ENCODE measurements at places on chromosomes 2 and 18.

- DNase-seq: no peak
These were observed 332.0 kb downstream of the SLC4A3 start for GRCh38 chr2:219959471-219959870.

DNA sequence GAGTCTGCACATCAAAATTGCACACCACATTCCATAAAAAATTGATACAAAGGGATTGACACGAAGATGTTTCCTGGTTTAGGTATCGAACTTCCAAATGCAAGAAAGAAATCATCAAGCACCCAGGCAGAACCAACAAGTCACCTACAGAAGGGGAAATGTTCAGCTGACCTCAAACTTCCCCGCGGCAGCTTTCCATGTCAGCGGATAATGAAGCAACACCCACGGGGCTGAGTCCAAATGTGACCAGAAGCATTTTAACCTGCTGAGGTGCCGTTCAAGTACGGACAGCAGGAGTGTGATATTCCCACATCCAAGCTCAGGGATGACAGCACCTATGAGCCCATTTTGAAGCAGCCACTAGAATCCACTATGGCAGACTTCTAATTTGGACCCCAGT is 124.9 kb downstream of the GALNT14 start:
- no peak for DNase-seq

- no peak for DNase-seq
These were observed 30.5 kb upstream of the RMDN2 start for GRCh38 chr2:37894601-37895000.

DNA sequence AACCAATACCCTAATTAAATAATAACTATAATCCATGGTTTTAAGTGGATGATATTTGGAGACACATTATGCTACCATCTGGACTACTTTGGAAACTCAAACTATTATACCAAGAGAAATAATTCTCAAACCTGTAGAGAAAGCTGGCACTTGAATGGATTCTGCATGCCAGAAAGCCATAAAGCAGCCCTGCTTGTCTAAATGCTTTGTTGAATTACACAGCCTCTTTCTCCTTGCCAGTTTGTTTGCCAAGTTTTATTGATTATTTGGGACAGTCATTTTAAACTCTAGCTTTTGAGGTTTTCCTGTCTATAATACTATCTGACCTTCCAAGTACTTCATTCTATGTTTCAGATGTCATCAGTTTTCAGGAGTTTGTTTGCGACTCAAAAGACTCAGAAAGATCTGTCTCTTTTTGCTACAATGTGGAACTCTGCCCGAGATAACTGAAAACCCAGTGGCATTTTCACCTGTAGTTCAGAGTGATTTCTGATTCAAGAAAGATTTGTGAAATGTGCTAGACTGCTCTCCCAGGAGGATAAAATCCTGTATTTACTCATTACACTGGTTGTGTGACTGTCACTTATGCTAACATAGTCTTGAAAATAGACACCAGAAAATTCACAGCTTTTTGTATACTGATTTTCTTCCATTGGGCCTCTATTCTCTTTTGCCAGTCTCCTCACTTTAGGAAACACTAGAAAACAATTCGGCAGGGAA is 29.2 kb upstream of the MBOAT2 start:
- DNase-seq: no peak

GRCh38 chr2:158024288-158024898 is 77.3 kb upstream of the UPP2 start:
- DNase-seq: peak; percentile 54

DNA sequence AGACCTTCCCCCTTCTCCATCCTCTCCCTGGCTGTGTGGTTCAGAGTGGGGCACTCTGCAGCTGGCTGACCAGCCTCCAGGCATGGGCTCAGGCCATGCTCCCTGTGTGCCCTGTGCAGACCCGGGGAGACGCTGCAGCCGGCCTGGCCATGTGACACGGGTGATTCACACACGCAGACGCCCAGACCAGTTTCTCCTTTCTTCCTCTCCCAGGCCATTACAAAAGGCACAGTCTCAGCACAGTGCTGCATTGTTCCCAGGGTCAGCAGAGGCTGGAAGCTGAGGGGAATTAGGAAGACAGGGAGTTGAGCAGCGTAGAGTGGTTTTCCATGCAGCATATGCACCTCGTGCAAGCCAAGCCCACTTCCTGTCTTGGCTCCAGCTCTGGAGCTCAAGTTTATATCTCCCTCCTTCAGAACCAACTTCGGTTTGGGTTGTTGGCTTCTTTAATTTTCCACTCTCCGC is 288.5 kb downstream of the TNS1 start:
- DNase-seq: no peak

GRCh38 chr2:194549387-194549786 is 1107.6 kb upstream of the SLC39A10 start:
- no peak for DNase-seq

GRCh38 chr2:194867328-194867727 is 789.7 kb upstream of the SLC39A10 start:
- DNase-seq: no peak

- no peak for DNase-seq
These were observed 10.4 kb upstream of the COL3A1 start for GRCh38 chr2:188963741-188964140.

DNA sequence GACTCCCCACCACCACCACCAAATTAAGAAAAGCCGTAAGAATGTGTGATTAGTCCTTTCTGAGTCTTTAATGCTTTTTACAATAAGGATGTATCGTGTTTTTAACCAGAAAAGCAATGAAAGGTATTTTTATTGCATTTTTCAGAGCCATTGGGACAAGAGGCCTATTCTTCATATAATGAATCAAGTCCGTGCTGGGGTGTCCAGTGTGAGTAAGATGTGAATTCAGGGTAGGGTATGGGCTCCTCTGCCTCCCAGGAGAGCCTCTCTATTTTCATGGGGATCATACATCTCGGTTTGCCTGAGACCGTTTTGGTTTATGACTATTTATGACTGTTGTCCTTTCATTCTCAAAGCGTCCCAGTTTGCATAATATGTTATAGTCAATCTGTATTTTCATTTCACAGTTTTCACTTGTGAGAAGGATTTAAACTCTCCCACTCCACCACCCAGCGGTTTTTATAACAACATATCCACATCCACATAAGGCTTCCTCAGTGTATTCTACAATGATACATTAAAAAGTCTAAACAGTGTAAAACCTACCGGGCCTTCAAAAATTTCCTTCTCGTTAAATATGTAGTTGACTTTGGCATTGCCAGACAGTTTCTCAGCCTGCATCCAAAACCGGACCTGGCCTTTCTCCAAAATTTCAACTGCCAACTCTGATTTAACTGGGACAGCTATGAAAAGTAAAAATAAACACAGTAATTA is 80.8 kb upstream of the LPIN2 start:
- no peak for DNase-seq
